Prostate gland (tissue), 2 donors: ENCODE measurements at places on chromosomes 3 and 15.

GRCh38 chr15:68548364-68548763 lies 30.4 kb upstream of the CORO2B start:
- H3K4me3 ChIP-seq: no peak overlapping the region
- H3K27me3 ChIP-seq: no peaks in the 10 kb centered on the region
- H3K4me1 ChIP-seq: no peaks in the 10 kb centered on the region

- no peaks in the 10 kb centered on the region for H3K27me3 ChIP-seq
- H3K4me3 ChIP-seq: no peak overlapping the region
- H3K36me3 ChIP-seq: no peaks in the 10 kb centered on the region
- no peaks in the 10 kb centered on the region for H3K4me1 ChIP-seq
These were observed 219.7 kb upstream of the NAALADL2 start for GRCh38 chr3:174639406-174639805.

DNA sequence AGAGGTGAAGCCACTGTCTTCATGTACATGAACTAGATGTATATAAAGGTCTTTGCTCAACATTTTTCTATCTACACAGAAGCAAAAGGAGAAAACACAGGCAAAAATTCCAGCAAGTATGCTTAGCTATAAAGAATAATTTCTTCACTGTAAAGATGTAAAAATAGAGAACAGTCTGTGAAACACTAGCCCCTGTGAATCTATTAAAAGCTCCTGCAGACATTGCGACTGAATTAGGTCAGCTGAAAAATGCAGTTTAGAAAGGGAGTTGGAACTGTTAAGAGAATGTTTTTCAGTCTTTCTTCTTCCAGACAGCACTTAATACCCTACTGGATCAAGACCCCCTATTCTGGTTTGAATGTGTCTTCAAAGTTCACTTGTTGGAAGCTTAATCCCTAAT lies 291.5 kb downstream of the KBTBD8 start:
- no peak for DNase-seq
- H3K27ac ChIP-seq: no peak overlapping the region
- H3K4me3 ChIP-seq: no peak overlapping the region
- H3K4me1 ChIP-seq: no peaks in the 10 kb centered on the region

- no peaks in the 10 kb centered on the region for H3K4me1 ChIP-seq
- no peak for DNase-seq
- H3K4me3 ChIP-seq: no peak overlapping the region
- H3K27me3 ChIP-seq: no peaks in the 10 kb centered on the region
- no peaks in the 10 kb centered on the region for H3K36me3 ChIP-seq
These were observed 27.6 kb upstream of the ANKDD1A start for GRCh38 chr15:64883997-64884511.

DNA sequence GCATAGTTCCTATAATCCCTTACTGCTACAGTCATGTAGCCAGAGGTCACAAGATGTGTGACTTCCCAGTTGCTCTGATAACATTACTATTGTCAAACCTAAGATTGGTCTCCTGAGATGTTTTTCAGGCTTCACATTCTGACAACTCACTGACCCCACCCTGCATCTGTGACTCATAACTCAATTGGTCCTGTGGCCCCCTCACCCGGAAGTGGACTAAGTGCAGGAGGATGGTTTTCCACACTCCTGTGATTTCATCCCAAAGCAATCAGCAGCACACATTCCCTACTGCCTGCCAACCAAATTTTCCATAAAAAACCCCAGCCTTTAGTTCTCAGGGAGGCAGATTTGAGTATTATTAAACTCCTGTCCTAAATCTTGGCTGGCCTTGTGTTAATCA lies 564.9 kb upstream of the ZNF385D start:
- no peaks in the 10 kb centered on the region for H3K27me3 ChIP-seq
- no peak overlapping the region for H3K4me3 ChIP-seq
- no peak for DNase-seq
